Stomach (tissue), 19 donors: ENCODE measurements at places on chromosomes 4 and X.

- DNase-seq, result peak; percentile 32
These were observed 107.9 kb downstream of the CPEB2 start for GRCh38 chr4:15110120-15110571.

GRCh38 chrX:2516623-2517022, 15.8 kb upstream of the DHRSX start:
- DNase-seq, result no peak

DNA sequence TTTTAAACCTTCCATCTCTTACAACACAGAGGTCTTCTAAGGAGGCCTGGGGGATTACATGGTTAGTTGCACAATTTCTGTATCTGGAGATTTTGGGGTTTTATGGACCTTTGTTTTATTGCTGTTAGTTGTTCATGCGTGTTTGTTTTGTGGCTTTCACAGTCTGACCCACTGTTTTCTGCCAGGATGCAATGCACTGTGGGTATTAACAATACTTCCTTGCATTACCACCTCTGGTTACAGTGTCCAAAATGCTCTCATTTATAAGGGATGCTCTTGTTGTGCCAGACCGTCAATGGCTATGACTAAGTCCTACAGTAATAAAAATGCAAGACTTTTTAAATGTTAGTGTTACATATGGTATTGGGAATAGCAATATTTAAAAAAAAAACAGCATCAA, 730.2 kb downstream of the KCTD8 start:
- no peak for DNase-seq

- DNase-seq, result no peak
These were observed 70.9 kb downstream of the WFS1 start for GRCh38 chr4:6340446-6341015.

- no peak for DNase-seq
These were observed 914.2 kb upstream of the LCORL start for GRCh38 chr4:18935659-18936345.

DNA sequence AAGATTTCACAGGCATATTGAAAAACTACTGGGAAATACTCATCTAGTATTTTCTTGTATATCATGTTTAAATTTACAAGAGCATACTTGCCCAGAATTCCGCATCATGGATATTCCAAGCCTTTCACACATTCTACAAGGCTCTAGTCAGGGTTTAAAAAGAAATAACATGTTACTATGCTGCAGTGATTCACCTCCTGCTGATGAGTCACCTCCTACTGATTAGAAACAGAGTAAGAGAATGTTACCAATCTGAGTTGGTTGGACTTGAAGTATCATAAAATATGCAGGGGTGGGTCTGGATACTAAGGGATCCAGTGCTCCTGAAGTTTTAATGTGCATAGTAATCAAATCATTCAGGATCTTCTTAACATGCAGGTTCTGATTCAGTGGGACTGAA, 192.0 kb upstream of the ANK2 start:
- no peak for DNase-seq

GRCh38 chr4:76147454-76148141, 599 bp downstream of the NUP54 start:
- DNase-seq, result peak; percentile 87

GRCh38 chrX:49915361-49916222, 6.8 kb upstream of the CLCN5 start:
- peak; percentile 50 for DNase-seq

- no peak for DNase-seq
These were observed 11.4 kb upstream of the UBA1 start for GRCh38 chrX:47182106-47182700.

DNA sequence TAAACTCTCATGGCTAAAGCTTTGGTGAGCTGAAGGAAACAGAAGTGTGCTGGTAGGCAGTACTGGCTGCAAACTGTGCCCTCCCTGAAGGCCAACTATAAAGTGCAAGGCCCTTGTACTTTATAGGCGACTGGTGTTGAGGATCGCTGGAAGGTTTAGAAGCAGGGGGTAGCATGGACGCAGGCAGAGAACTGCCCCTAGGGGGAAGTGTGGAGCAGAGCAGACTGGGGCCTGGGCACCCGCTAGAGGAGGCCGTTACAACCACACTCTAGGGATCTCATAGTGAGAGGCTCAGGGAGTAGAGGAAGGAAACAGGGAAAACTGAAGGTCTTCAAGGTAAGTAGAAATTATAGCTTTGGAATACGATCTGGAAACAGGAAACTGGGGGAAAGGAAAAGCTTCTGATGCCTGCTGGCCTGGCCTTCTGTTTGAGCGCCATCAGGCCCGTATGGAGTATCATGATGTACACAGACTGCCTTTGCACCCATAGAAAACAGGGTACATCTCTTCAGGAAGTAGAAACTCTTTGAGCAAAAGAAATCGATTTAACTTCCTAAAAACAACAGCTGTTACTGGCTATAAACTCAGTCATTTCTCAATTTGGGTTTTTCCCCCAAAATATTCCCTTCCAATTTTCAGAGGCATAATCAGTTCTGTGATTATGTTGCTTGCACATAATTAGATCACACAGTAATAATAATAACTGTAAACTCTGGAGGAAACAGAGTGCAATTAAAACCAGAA, 23.9 kb upstream of the TMSB4X start:
- DNase-seq, result peak; percentile 39

- DNase-seq, result no peak
These were observed 103.0 kb downstream of the SORCS2 start for GRCh38 chr4:7295197-7295910.

DNA sequence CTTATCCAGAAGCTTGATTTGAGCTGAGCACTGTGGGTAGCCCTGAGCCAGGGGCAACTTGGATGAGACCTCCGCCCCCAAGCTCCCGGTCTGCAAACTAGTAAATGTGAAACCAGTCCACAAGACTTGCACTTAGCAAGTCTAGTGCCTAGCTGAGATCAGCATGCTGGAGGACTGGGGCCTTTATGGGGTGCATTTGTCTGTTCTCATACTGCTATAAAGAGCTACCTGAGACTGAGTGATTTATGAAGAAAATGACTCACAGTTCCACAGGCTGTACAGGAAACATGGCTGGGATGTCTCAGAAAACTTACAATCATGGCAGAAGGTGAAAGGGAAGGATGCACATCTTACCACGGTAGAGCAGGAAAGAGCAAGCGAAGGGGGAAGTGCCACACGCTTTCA, 42.1 kb upstream of the HOPX start:
- no peak for DNase-seq

DNA sequence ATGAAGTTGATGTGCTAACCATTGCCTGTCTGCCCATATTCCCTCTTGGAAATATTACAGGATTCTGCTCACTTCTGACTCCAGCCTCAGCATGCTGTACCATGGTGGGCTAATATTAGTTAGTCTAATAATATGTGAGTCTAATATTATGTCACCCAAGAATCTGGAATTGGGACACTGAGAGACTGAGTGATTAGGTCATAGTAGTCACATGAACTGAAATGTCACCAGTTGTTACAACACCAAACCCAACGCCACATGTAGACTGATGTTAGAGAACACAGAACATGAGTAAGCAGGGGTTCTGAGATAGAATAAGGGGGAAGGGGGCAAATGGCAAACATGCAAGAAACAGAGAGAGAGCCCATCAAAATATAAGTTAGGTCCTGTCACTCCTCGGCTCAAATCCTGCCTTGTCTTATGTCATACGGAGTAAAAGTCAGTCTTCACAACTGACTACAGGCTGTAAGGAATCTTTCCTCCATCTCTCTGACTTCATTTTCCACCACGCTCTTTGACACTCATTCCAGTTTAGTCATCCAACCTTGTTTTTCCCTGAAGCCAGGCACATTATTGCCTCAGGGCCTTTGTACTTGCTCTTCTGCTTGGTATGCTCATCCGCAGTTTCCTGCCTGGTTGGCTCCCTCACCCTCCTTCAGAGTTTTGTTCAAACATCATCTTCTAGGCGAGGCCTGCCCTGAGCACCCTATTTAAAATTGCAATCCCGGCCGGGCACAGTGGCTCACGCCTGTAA, 9.6 kb upstream of the SLAIN2 start:
- DNase-seq, result no peak

- DNase-seq, result no peak
These were observed 23.5 kb downstream of the UVSSA start for GRCh38 chr4:1370321-1371124.

- DNase-seq, result no peak
These were observed 197.9 kb upstream of the SPRY1 start for GRCh38 chr4:123198706-123199105.

GRCh38 chrX:118847676-118848075, 24.1 kb downstream of the ZCCHC12 start:
- no peak for DNase-seq

DNA sequence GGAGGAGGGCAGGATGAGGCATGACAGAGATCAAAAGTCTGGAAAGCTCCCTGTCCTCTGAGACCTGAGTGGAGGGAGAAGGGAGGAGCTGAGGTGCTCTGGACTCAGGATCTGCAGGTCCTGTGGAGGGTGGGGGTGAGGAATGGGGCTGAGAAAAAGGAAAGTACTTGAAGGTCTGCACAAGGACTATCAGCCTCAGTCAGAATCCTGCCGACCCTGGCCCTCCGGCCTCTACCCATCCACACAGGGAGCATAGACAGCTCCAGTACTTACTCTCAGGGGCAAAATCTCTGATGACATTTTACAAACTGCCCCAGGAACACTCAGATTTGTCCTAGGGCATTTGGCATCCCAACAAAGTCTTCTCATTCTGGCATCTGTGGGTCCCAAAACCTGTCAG, 991 bp upstream of the ITIH6 start:
- no peak for DNase-seq

DNA sequence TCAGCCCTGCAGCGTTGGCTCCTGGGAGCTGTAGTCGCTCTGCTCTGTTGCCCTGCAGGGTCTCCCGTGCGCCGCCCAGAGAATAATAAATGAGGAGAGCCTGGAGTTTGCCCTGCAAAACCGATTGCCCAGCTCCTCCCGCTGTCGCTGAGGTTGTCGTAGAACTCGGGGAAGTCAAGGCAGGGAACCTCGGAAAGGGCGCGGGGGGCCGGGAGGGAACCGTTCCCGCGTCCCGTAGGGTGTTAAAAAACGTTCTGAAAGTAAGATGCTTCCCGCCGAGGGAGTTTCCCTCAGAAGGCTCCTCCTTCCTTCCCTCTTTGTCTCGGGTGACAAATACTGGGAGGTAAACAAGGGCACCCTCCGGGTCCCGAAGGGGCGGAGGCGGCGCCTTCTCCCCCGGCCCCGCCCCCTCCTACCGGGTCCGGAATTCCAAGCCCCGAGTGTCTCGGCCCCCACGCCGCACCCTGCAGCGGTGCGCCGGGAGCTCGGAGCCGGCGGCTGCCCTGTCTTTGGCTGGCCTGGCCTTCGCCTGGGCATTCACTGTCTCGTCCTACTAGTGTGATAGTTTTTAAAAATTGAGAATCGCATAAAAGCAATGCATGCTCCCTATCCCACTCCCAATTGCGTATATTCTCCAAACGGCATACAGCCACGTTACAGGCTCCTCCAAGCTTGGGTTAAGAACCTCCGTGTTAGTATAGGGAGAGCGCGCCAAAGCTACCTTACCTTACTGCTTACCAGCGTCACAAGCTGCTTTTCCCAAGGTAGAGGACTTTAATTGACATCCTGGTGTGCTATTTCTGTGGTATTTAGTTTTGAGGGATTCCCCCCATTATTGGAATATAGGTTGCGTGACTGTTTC, 964 bp upstream of the HMGB2 start:
- peak; percentile 53 for DNase-seq

DNA sequence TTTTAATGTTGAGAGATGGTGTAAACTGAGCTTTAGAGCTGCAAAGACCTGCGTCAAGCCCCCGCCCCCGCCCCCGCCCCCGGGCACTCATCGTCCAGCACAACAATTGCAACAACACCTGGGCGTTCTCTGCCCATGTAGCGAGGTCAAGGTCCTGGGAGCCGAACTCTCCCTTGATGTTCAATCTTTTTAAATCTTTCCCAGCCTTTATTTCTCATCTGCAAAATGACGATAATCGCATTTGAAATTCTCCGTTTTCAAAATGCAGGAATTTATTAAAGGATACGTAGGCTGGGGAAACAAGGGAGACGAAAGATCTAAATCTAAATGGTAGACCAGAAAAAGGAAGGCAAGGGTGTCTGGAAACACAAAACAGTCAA, 648 bp upstream of the MSMO1 start:
- peak; percentile 77 for DNase-seq

GRCh38 chrX:110192516-110192915, 125.4 kb downstream of the AMMECR1 start:
- DNase-seq, result no peak

GRCh38 chr4:114349543-114350175, 248.9 kb upstream of the UGT8 start:
- DNase-seq, result no peak

DNA sequence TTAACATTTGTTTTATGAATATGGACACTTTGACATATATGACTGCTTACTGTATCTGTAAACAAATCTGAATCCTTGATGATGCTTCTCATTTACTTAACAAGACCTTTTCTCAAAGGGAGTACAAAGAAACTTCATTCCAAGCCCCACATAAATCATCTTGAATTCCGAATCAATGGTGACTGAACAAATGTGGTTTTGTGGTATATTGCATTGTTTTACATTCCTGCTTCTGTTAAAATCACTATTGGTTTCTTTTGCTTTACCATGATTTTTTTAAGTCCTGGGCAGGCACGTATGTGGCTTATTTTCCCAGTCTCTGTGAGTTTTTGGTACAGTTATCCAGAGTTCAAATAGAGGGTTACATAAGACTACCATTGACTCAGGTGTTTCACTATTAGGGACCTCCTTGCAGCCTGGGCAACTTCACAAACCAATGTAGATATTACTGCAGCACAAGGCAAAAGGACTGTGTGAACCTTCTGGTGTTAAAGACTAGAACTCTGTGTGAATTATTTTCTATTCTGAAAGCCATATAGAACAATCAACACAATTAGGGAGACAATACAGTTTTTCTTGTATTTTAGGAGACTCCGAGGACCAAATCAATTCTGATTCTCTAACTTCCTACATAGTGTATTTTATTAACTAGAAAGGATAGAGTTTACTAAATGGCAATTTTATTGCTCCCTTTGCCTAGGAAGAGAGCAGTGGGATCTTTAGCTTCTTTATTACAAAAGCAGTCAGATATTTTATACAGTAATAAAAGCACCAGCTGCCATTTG, 196.4 kb downstream of the GALNTL6 start:
- no peak for DNase-seq

- no peak for DNase-seq
These were observed 88.8 kb downstream of the MAPK10 start for GRCh38 chr4:86271057-86271456.

GRCh38 chrX:141405853-141406492, 163.7 kb upstream of the SPANXC start:
- DNase-seq, result no peak

DNA sequence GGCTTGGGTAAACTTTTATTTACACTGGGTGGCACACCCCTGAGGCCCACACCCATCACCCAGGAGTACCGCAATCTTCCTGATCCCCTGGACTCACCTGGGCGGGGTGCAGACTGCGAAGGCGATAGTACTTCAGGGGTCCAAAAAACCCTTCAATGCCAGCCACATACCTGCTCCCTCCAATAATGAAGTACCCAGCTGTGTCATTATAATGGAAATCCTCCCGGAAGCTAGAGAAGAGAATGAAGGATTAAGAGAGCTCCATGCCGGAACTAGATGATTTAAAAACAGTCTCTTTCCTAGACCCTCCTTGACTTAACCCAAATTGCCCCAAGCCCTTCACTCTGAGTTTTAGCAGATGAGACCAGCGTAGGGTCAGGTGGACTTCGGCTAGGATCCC, 40.9 kb downstream of the SEL1L3 start:
- DNase-seq, result no peak

GRCh38 chr4:2860391-2861348, 17.0 kb downstream of the ADD1 start:
- peak; percentile 43 for DNase-seq
